ENCODE measurements at places on chromosomes 12 and 14. TPM values are rescaled to one million over a fixed set of nuclear protein-coding genes. Genes with fewer than 3 reads are reported as not detected.

The TRIM9 gene
- total RNA-seq: 4.0 TPM

DNA sequence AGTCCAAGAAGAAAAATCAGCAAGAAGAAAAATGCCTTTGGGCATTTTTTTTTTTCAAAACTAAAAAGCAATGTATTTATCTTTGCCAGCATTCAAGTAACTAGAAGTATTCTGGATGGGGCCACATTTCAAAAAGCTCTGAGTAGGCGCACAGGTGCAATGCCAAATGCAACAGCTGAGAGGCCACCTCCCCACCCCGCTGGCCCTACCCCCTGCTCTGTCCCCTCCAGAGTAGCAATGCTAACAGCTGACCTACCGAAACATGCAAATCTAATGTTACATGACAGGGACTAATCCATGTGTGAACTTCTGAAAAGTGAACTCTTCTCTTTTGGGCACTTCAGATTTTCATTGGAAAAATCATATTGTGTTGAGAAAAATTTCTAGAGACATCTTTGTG lies 153.7 kb upstream of the SLC38A2 start:
- DNase-seq: no peak

The TCTN2 gene
- 9.1 TPM for total RNA-seq

DNA sequence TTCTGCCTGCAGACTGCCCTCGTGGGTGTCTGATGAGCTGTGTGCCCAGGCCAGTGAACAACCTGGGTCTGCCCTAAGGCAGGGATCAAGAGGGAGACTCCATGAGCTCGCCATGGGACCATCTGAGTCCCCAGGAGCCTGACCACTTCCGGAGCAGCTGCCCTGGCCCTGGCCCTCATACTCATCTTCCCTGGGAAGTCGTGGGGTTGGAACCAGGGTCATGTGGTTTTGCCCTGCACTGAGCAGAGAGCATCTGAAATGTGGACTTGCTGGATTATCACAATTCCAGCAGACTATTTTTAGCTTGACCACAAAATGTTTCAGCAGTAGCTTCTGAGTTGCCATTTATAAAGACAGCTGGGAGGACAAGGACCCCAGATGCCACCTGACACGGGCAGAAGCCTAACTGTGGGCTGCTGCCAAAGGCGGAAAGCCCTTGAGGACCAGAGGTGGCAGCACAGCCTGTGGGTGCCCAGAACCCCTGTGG lies 6.7 kb downstream of the BTBD6 start:
- no peak for DNase-seq

DNA sequence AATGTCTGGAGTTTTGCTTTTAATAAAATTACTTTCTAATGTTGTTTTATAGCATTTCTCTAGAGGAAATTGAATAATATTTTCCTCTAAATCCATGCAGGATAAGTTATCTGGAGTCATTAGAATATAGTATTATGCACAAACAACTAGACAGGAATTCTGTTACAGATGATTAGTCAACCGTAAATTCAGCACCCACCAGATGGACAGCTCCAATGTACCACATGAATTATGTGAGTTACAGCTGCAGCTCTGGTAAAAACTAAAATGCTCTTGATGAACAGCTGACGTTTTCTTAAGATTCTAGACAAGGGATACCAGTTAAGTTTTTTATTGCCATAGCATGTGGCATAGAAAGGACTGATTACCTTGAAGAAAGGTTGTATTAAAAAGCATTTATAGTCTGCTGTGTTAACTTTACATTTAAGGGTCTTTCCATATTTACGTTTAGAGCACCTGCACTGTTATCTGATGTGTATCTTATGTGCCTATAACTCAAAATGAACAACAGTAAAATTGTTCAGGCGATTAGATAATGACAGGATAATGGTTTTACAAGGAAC lies 321.4 kb upstream of the LRFN5 start:
- DNase-seq: peak; percentile 41

The SLC5A8 gene
- 0.07 TPM for total RNA-seq

GRCh38 chr14:26597071-26597588 lies 703 bp downstream of the NOVA1 start:
- peak; percentile 69 for DNase-seq

DNA sequence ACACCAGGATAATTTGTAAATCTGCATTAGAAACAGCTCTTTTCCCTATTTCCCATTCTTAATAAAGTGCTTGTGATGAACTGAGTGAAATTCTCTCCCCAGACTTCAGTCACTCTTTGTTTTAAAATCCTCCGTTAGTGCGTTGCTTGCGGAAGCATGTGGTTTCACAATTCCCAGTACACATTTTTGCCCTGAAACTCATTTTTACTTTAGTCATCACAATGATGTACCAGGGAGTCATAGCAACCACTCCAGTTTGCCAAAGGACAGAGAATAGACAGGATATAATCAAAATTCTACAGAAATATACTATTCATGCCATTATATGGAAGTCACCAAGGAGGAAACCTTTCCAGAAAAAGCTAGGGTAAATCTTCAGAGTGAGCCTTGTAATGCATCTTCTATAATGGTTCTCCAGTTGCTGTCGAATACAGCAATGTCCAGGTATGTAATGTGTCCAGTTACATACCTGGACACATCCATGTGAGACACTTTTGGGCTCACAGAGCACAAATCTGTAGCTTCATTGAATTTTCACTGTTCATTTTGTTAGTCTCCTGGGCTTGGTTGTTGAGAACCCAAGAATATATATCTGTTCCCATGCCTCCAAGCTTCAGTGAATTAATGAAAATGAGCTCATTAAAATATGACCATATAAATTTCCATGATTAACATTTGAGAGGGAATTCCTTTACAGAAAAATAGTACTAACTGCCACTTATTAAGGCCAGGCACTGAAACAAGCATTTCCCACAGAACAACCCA lies 57.8 kb downstream of the GPR135 start:
- DNase-seq: no peak

The BDKRB2 gene
- 0.18 TPM for total RNA-seq

- DNase-seq: no peak
Observed at GRCh38 chr12:10615532-10615931, 2.1 kb upstream of the MAGOHB start.

The TMEM229B gene
- total RNA-seq: 0.69 TPM

DNA sequence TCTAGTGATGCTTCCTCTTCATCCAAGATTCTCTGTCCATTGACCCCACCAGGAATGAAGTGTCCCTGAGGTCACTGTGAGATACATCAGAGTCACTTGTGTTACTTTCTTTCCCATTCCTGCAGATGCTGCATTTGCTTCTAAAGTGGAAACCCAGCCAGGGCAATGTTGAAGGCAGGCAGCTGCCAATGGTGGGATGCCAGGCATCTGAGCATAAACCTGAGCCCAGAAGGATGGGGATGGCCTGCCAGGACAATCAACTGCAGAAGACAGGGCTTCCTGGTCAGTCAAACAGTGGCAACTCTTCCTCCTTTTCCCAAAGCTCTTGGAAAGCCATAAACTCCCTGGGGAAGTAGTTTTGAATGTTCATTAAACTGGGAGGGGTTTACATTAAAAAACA lies 178.0 kb upstream of the TMEM132C start:
- DNase-seq: no peak

GRCh38 chr12:25280082-25280481 lies 29.4 kb upstream of the KRAS start:
- no peak for DNase-seq

- no peak for DNase-seq
Observed at GRCh38 chr12:105487963-105488362, 157.5 kb downstream of the C12orf75 start.

DNA sequence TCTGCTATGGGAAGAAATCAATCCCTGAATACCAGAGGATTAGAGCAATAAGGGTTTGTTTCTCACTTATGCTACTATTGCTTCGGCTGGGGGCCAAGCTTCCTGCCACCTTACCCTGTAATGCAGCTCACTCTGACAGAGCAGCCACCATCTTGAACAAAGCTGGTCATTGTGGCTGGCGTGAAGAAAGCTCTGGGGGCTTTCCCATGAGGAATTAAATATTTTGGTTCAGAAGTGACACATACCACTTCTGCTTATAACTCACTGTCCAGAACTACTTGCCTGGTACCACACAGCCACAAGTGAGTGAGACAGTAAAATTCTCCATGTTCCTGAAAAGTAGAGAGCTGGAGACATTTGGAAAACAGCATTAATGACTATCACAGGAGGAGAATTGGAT lies 82.6 kb downstream of the GALNT8 start:
- DNase-seq: no peak

DNA sequence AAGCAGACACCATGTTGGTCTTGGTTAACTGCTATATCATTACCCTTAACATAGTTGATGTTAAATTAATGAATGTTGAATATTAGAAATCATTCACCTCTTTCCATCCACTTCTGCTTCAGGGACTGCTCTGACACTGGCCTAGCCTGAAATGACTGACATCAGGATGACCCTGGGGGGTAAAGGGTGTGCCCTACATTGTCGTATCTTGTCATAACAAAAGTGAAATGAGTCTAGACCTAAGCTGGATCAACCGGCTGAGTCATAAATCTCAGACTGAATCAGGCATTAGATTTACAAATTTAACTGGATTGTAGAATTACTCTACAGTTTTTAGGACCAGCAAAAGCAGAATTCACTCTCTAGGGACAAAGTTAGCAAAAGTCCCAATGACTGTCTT lies 35.3 kb downstream of the KICS2 start:
- DNase-seq: no peak

DNA sequence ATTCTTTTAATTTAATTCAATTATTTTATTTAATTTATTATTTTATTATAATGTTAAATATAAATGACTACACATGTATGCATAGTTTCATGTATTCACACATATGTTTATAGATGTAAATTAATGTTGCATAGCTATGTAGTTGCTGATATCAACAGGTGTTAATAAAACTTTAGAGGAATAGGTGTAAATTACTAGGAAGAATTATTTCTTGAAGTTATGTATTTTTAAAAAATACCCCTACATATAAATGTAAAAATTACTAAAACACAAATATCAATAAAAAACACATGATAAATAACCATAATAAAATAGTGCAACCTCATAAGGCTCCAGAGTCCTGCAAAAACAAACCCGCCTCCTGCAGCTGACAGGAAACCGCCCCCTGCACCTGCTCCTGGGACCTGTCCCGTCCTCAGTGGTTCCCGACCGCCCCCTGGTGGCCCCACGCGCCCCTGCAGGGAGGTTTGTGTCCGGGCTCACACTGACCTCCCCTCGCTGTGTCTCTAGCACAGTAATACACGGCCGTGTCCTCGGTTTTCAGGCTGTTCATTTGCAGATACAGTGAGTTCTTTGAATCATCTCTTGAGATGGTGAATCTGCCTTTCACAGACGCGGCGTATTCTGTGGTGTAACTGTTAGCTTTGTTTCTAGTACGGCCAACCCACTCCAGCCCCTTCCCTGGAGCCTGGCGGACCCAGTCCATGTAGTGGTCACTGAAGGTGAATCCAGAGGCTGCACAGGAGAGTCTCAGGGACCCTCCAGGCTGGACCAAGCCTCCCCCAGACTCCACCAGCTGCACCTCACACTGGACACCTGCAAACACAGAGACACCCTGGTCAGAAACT lies 1264.0 kb downstream of the TMEM121 start:
- DNase-seq: peak; percentile 22

- peak; percentile 43 for DNase-seq
Observed at GRCh38 chr12:52007158-52007921, 594 bp downstream of the TAMALIN start.

DNA sequence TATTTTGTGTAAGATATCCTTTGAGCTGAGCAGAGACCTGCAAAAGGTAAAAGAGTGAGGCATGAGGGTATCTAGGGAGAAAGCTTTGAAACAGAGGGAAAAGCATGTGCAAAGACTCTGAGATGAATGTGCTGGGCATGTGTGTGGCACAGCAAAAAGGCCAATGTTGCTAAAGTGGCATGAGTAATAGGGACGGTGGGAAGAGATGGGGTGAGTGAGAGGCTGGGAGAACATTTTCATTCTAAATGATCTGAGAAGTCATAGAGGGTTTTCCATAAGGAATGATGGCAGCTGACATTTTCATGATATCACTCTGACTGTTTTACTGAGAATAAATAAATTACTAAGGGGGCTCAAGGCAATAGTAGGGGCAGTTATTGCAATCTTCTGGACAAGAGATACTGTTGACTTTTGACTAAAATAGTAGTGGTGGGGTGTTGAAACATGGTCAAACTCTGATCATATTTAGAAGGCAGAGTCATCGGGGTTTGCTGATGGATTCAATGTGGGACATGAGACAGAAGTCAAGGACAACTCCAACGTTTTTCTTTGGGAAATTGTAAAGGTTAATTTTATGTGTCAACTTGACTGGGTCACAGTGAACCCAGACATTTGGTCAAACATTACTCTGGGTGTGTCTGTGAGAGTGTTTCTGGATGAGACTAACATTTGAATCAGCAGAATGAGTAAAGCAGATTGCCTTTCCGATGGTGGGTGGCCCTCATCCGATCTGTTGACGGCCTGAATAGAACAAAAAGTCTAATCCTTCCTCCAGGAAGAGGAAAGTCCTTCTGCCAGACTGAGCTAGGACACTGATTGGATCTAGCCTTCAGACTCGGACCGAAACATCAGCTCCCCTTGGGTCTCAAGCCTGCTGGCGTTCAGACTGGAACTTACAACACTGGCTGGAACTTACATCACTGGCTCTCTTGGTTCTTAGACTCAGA lies 193.9 kb upstream of the PLXNC1 start:
- DNase-seq: no peak

DNA sequence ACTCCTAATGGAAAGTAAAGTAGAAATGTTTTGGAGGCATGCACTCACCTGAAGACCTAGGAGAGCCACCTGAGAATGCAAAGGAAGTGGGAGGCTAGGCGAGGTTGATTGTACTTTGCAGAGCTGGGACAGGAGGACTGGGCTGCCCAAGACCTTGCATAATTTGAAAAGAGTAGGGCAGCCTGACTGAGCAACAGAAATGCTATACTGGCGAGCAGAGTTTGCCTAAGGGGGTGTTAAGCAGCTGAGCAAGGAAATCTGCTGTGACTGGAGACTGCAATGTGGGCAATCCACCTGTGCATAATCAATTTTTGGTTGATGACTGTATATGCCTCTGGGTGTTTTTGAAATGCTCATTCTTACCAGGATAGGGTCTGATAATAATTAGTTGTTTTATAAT lies 834.1 kb downstream of the TRHDE start:
- peak; percentile 10 for DNase-seq

DNA sequence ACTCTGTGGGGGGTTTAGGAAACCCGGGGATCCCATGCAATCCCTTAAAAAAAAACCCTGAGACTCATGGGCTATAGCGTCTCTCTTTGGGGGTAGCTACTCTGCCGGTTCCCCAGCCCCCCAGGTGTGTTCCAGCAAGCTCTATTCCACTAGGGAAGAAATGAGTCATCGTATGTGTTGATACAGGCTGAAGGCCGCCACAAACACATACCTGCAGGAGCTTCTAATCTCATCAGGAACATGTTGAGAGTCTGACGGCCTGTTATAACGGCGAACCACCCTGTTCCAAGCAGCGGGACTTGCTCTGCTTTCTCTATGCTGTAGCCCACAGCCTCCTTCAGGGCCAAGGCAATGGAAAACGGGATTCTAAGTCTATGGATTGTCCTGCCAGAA lies 977 bp upstream of the KRT5 start:
- no peak for DNase-seq

The AMDHD1 gene
- 1.1 TPM for total RNA-seq

The SLC4A8 gene
- 16.9 TPM for total RNA-seq
